ENCODE measurements at places on chromosomes 5 and 9. TPM values are rescaled to one million over a fixed set of nuclear protein-coding genes. Genes with fewer than 3 reads are reported as not detected.

GAS1 gene
- total RNA-seq: 336 TPM

GRCh38 chr9:4674783-4675182 is 4.6 kb upstream of the CDC37L1 start:
- no peak overlapping the region for H3K4me3 ChIP-seq
- H3K36me3 ChIP-seq: no peaks in the 10 kb centered on the region
- no peak for DNase-seq
- H3K27me3 ChIP-seq: no peaks in the 10 kb centered on the region
- H3K4me1 ChIP-seq: no peaks in the 10 kb centered on the region

DNA sequence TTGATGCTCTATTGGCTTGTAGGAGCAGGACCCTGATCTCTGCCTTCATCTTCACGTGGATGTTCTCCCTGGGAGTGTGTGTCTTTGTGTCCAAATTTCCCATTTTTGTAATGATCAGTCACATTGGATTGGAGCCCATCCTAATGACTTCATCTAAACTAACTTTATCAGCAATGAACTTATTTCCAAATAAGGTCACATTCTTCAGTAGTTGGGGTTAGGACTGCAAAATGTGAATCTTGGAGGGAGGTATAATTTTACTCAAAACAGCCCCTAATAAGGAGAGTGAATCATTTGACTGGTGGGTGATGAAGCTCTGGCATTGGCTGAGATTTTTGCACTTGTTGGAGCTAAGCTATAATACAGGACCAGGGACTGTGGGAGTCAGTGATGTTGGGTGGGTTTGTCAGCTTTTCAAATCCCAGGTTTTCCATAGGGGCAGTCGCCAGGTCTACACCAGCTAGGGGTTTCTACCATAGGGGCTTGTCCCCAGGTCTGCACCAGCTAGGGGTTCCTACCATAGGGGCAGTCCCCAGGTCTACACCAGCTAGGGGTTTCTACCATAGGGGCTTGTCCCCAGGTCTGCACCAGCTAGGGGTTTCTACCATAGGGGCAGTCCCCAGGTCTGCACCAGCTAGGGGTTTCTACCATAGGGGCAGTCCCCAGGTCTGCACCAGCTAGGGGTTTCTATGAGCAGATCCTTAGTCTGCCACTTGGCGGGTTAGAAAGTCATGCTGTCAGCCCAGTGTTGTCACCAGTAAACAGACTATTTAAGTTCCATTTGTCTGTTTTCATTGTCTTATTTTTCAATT is 382.6 kb upstream of the DAP start:
- no peaks in the 10 kb centered on the region for H3K36me3 ChIP-seq
- H3K4me1 ChIP-seq: peaks cover 3% of the 10 kb centered on the region
- H3K27ac ChIP-seq: no peak overlapping the region
- no peak for DNase-seq
- H3K27me3 ChIP-seq: no peaks in the 10 kb centered on the region

UGT3A1 gene
- total RNA-seq: 2.0 TPM

GRCh38 chr5:4720831-4721230 is 419.3 kb upstream of the ADAMTS16 start:
- no peaks in the 10 kb centered on the region for H3K36me3 ChIP-seq
- no peak for DNase-seq
- H3K27me3 ChIP-seq: no peaks in the 10 kb centered on the region

ADAMTSL2 gene
- 3.3 TPM for total RNA-seq

TRIO gene
- 67.9 TPM for total RNA-seq

CDH12 gene
- total RNA-seq: 0.05 TPM

- peak; percentile 25 for DNase-seq
- H3K4me1 ChIP-seq: no peaks in the 10 kb centered on the region
- H3K27me3 ChIP-seq: no peaks in the 10 kb centered on the region
- no peak overlapping the region for H3K27ac ChIP-seq
- no peak overlapping the region for H3K4me3 ChIP-seq
- no peaks in the 10 kb centered on the region for H3K36me3 ChIP-seq
Observed at GRCh38 chr5:5605170-5605764, 182.8 kb downstream of the ICE1 start.

DNA sequence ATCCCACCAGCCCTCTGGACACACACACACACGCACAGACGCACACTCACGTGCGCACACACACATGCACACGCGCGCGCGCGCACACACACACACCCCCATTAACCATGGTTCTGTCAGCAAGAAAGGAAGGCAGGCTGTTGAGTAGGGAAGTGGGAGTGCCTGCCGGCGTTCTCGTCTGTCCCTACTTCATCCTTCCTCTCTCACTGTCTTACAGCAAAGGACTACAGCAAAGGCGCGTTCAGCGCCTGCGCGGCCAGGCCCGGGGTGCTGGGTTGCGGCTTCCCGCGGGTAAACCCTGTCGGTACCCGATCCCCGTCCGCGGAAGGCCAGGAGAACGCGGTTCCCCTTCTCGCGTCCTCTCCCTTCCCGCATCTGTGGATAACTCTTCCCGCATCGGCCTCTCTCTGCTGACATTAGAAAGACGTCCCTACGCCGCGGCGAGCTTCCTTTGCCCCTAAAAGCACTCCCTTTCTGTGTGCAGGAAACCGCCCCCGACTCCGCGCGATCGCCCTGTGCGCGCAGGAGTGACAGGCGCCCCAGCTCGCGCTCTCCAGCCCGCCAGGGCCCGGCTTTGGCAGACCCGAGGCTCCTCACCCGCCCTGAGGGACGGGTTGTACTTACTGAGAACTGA is 219.2 kb downstream of the AGTPBP1 start:
- H3K27me3 ChIP-seq: no peaks in the 10 kb centered on the region
- DNase-seq: no peak
- H3K27ac ChIP-seq: no peak overlapping the region
- H3K36me3 ChIP-seq: no peaks in the 10 kb centered on the region
- no peaks in the 10 kb centered on the region for H3K4me1 ChIP-seq

GRCh38 chr9:3008091-3008490 is 164.2 kb upstream of the PUM3 start:
- no peak overlapping the region for H3K27ac ChIP-seq
- H3K4me3 ChIP-seq: no peak overlapping the region
- H3K27me3 ChIP-seq: no peaks in the 10 kb centered on the region
- H3K36me3 ChIP-seq: no peaks in the 10 kb centered on the region
- no peaks in the 10 kb centered on the region for H3K4me1 ChIP-seq
- DNase-seq: no peak

DNA sequence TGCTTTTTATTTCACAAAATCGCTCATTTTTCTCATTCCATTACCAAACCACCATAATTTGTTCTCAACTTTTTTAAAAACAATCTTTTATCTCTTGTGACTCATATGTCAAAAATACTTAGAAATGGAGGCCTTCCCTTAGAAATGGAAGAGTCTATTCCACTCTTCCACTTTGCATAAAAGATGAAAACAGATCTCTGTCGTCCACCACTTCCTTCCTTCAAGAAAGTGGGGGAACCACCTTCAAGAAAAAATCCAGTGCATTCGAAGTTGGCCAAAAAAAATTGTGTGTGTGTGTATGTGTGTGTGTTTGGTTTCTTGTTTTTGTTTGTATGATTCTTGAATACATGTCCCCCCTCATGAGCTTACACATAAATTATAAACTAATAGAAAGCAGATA is 628.8 kb upstream of the DMAC1 start:
- DNase-seq: no peak
- H3K36me3 ChIP-seq: peaks cover 2% of the 10 kb centered on the region
- no peak overlapping the region for H3K4me3 ChIP-seq
- H3K27me3 ChIP-seq: no peaks in the 10 kb centered on the region
- H3K4me1 ChIP-seq: no peaks in the 10 kb centered on the region

DNA sequence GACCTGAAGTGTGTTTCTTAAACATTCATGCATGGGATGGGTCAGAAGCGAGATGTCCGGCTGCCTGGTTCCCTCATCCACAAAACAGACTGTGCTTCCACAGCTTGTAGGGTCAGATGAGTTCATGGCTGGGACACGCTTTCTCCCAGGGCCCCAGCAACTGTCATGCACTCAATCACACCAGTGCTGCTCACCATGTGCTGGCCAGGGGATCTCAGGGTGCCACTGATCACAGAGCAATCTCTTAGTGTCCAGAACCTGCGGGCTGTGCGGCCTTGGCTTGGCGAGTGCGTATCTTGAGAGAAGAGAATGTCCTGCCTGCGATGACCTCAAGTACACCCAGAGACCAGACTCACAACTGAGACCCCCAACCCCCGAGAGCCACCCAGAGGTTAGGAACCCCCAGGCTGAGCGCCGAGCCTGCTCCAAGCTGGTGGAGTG is 26.0 kb upstream of the FCN2 start:
- H3K27me3 ChIP-seq: peaks cover 13% of the 10 kb centered on the region
- no peak overlapping the region for H3K27ac ChIP-seq
- no peak overlapping the region for H3K4me3 ChIP-seq
- no peak for DNase-seq

CATSPER3 gene
- not detected for total RNA-seq

DNA sequence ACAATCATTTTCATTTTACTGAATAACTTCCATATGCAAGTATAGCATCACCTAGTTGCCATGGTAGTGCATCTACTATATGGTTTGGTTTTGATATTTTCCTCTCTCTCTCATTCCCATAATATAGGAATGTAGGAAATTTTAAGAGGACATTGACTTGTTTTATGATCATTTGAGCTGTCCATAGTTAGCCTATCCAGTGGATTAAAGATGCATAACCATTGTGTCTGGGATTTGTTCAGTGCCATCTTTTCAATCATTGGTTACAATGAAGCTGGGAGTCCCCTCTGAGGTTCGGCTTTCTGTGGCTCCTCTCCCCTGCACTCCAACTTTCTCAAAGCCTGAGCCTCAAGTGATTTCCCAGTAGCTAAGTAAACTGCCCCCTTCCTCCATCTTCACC is 458.5 kb downstream of the RAB3C start:
- no peak overlapping the region for H3K27ac ChIP-seq
- no peak overlapping the region for H3K4me3 ChIP-seq
- no peaks in the 10 kb centered on the region for H3K36me3 ChIP-seq
- peaks cover 12% of the 10 kb centered on the region for H3K4me1 ChIP-seq

GRCh38 chr9:123322273-123323195 is 33.5 kb upstream of the CRB2 start:
- H3K36me3 ChIP-seq: no peaks in the 10 kb centered on the region
- no peak overlapping the region for H3K4me3 ChIP-seq
- H3K4me1 ChIP-seq: peaks cover 5% of the 10 kb centered on the region
- no peak overlapping the region for H3K27ac ChIP-seq
- peaks cover 16% of the 10 kb centered on the region for H3K27me3 ChIP-seq

GRCh38 chr5:75053054-75053303 is 621 bp upstream of the GCNT4 start:
- DNase-seq: no peak
- H3K4me3 ChIP-seq: peak overlapping the region; percentile 63
- H3K36me3 ChIP-seq: no peaks in the 10 kb centered on the region
- no peaks in the 10 kb centered on the region for H3K4me1 ChIP-seq

DNA sequence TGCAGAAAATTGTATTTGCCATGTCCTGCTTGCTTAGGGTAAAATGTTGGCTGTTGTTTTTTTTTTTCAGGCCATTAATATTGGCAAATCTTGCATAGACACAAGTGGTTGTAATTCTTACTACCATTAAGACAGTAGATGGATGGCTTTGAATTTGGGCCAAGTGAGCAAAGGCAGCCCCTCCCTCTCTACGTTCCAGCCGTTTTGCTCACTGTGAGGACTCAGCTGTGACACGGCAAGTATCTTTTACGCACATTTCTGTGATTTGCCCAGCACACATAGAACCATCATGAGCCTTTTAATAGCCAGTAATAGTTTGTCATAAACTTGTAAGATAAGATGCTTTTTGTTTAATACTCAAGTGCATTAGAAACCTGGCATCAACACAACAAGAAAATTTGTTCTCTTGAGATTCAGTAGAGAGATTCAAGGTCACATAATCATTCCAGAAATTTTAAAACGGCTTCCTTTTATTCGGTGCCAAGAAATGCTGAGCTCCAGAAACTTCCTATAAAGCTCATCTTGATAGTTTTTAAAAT is 205.2 kb upstream of the ADCY2 start:
- no peak for DNase-seq
- no peaks in the 10 kb centered on the region for H3K36me3 ChIP-seq
- H3K4me1 ChIP-seq: no peaks in the 10 kb centered on the region
